SJSA1 (cell line): ENCODE measurements at places on chromosomes 16 and 17. TPM values are rescaled to one million over a fixed set of nuclear protein-coding genes. Genes with fewer than 3 reads are reported as not detected.
A peak's percentile ranks its signal among the peaks of the same experiment; 100 is the strongest.

GRCh38 chr17:34482730-34483129 is 96.7 kb upstream of the TMEM132E start:
- DNase-seq = no peak

- no peak for DNase-seq
These were observed 7.1 kb downstream of the NKIRAS2 start for GRCh38 chr17:42026857-42027589.

GRCh38 chr17:42459801-42460281 is 1.2 kb downstream of the ATP6V0A1 start:
- DNase-seq = peak; percentile 53

DNA sequence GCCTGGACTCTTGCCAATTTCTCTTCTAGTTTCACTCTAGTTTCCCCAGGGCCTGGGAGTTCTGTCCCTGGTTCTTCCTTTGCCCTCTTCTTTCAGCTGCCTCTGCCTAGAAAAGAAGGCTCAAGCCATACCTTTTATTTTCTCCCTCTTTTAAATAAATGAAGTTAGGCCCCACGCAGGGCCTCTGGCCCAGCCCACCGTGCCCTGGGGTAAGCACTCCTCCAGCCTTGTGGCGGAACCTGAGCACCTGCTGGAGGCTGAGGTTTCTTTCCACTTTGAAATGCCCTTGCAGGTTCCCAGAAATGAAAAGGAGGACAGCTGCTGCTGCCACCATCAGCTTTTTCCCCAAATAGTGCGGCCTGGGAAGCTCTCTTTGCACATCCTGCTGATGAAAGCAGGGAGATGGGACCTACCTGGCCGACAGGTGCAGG is 139.4 kb downstream of the CCDC182 start:
- no peak for DNase-seq

GRCh38 chr17:45035848-45036247 is 15.6 kb downstream of the DCAKD start:
- DNase-seq = no peak

DNA sequence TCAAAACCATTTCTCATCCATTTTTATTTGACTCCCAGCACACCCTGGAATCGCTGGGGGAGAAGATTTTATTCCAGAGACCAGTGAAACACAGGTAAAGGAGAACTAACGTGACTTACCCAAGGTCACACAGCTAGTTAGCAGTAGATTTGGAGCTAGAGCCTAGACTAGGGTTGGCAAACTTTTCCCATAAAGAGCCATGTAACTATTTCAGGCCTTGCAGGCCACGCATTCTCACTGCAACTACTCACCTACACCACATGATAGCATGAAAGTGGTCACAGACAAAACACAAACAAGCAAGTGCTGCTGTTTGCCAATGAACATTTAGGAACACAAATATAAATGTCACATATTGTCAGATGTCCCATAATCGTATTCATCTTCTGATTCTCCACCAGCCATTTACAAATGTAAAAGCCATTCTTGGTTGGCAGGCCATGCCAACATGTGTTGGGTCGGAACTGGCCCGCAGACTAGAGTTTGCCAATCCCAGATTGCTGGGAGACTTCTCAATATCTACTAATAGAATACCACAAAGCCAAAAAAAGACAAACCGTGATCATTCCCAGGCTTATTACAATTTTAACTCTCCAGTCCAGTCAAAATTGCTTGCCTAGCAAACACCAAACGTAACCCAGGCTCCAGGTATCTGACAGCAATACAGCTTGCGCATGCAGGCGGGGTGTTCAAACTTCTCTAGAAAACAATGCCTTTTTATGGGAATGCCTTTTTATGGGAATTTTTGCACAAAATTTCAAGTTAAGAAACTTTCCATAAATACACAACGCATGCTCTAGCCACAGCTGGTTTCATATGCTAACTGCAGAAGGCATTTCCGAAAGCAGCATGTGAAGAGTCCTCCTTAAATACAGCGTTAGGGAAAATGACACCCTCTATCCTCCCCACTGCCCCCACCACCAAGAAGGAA is 20.9 kb downstream of the ZFHX3 start:
- DNase-seq = no peak

GRCh38 chr16:75801307-75801706 is 75.0 kb upstream of the CPHXL start:
- DNase-seq = no peak

- DNase-seq = no peak
These were observed 44.2 kb downstream of the PSMD12 start for GRCh38 chr17:67322042-67322787.

The CUEDC1 gene
- 16.7 and 27.3 TPM in 2 replicates for total RNA-seq

The MT4 gene
- not detected in 2 replicates for total RNA-seq
